ENCODE measurements at places on chromosomes 11 and 22. TPM values are rescaled to one million over a fixed set of nuclear protein-coding genes. Genes with fewer than 3 reads are reported as not detected.
A peak's percentile ranks its signal among the peaks of the same experiment; 100 is the strongest.

GRCh38 chr22:48711031-48711431 is 1116.6 kb downstream of the BRD1 start:
- H3K4me1 ChIP-seq: no peaks in the 10 kb centered on the region
- H3K4me3 ChIP-seq: no peak overlapping the region
- DNase-seq: no peak
- no peak overlapping the region for H3K27ac ChIP-seq
- no peaks in the 10 kb centered on the region for H3K27me3 ChIP-seq
- H3K36me3 ChIP-seq: no peaks in the 10 kb centered on the region

DNA sequence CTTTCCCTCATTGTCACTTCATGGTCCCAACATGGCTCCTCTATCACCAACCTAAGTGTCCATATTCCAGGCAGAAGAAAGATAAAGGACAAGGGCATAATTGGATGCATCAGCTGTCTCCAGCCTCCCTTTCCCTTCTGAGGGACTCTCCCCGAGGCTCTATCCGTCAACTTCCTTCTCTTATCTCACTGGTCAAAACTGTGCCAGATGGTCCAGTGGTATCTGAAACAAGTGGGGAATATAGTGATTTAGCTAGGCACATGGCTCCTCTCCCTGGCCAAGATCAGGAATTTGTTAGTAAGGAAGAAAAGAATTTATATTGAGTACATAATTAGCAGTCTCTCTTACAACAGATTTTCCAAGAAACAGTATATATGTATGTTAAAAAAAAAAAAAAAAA is 12.6 kb upstream of the SPON1 start:
- no peak overlapping the region for H3K27ac ChIP-seq
- DNase-seq: no peak
- no peaks in the 10 kb centered on the region for H3K4me1 ChIP-seq
- H3K27me3 ChIP-seq: no peaks in the 10 kb centered on the region

DNA sequence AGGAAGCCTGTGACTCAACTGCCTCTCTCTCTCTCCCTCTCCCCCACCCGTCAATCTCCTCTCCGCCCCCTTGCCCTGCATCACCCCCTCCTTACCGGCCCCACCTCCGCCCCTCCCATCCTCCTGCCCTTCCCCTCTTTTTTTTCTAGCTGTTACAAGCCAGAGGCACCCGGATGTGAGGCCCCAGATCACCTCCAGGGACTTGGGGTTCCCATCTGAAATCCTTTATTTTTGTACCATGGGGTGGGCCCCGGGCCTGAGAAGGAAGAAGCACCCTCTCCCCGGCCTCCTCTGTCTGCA is 10.8 kb downstream of the KCTD17 start:
- H3K4me1 ChIP-seq: no peaks in the 10 kb centered on the region
- no peaks in the 10 kb centered on the region for H3K27me3 ChIP-seq
- DNase-seq: no peak
- H3K36me3 ChIP-seq: no peaks in the 10 kb centered on the region
- no peak overlapping the region for H3K27ac ChIP-seq
- H3K4me3 ChIP-seq: no peak overlapping the region

DNA sequence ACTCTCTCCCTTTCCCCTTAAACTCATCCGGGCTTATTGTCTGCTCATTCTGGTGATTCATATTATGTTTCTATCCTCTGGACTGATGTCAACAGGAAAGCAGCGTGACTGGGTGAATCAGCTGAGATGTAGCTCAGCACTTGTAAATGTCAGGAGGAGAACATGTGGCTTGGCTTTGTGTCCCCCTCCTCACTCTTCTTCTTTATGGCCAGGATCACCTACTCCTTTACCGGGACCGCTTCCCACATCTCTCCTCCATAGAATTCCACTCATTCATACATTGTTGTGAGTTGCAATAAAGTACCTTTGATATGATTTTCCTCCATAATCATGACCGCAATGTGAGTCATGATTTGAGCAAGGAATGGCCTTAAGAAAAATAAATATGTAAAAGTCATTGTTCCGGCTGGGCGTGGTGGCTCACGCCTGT is 15.8 kb upstream of the SYN3 start:
- no peaks in the 10 kb centered on the region for H3K27me3 ChIP-seq
- no peak for DNase-seq
- no peaks in the 10 kb centered on the region for H3K4me1 ChIP-seq
- no peak overlapping the region for H3K27ac ChIP-seq

Gene THY1
- total RNA-seq: 3.3 TPM

- peaks cover 2% of the 10 kb centered on the region for H3K4me1 ChIP-seq
- no peak for DNase-seq
- H3K36me3 ChIP-seq: no peaks in the 10 kb centered on the region
- H3K27ac ChIP-seq: peak overlapping the region; percentile 26
- H3K4me3 ChIP-seq: no peak overlapping the region
Measured at GRCh38 chr11:114251815-114252337, 44.3 kb upstream of the NNMT start.

GRCh38 chr22:23177197-23177596 is 3.1 kb upstream of the BCR start:
- H3K4me1 ChIP-seq: peaks cover 10% of the 10 kb centered on the region
- DNase-seq: no peak
- H3K27me3 ChIP-seq: no peaks in the 10 kb centered on the region
- H3K27ac ChIP-seq: no peak overlapping the region

- H3K27ac ChIP-seq: no peak overlapping the region
- no peaks in the 10 kb centered on the region for H3K27me3 ChIP-seq
- no peak overlapping the region for H3K4me3 ChIP-seq
- peaks cover 4% of the 10 kb centered on the region for H3K36me3 ChIP-seq
Measured at GRCh38 chr11:77687088-77687487, 49.5 kb upstream of the CLNS1A start.

Gene CBL
- total RNA-seq: 9.8 TPM

GRCh38 chr11:47553406-47553743 is 443 bp upstream of the CELF1 start:
- no peak for DNase-seq
- H3K4me3 ChIP-seq: peak overlapping the region; percentile 98
- H3K4me1 ChIP-seq: no peaks in the 10 kb centered on the region
- H3K27ac ChIP-seq: peak overlapping the region; percentile 93
- H3K27me3 ChIP-seq: no peaks in the 10 kb centered on the region

DNA sequence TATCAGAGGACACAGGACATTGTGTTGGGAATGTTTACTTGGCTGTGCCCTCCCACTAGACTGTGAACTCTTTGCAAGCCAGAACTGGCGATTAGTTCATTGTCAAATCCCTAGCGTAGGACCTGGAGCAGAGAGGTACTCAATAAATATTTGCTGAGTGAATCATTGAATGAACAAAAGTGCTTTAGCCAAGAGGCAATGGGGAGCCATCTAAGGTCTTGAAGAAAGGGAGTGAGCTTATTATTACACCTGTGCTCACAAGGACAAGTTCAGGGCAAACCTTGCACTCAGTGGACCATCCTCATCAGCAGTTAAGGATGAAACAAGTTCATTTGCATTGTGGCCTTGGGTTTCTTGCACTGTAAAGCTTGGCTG is 1.1 kb upstream of the RASSF10 start:
- no peaks in the 10 kb centered on the region for H3K4me1 ChIP-seq
- peak overlapping the region; percentile 21 for H3K27ac ChIP-seq
- H3K27me3 ChIP-seq: peaks cover 13% of the 10 kb centered on the region
- no peak overlapping the region for H3K4me3 ChIP-seq
- H3K36me3 ChIP-seq: no peaks in the 10 kb centered on the region

DNA sequence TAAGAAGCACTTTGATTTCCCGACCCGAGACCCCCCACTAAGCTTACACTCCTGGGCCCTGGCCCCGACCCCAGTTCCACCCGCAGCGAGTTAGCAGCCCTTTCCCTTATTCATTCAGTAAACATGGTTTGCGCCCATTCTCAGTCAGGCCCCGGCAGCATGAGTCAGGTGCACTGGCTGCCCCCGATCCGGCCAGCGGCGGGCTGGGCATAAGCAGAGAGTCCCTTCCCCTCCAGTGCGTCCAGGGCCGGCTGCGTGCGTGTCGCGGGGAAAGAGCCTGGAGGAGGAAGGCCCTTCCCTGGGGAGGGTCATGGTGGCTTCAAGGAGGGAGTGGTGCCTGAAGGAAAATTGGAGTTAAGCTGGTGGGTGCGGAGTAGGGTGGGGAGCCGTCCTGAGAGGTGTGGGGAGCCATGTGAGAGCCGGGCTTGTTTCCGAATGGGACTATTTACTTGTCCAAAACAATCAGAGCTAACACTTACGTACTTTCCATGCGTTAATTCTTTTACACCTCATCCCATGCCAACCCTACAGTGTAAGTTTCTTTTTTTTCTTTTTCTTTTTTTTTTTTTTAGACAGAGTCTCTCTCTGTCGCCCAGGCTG is 657 bp downstream of the IGHMBP2 start:
- H3K36me3 ChIP-seq: no peaks in the 10 kb centered on the region
- no peaks in the 10 kb centered on the region for H3K4me1 ChIP-seq

Gene UEVLD
- total RNA-seq: 28.1 TPM

- no peaks in the 10 kb centered on the region for H3K4me1 ChIP-seq
- no peak overlapping the region for H3K4me3 ChIP-seq
- H3K27ac ChIP-seq: no peak overlapping the region
- no peak for DNase-seq
- H3K36me3 ChIP-seq: no peaks in the 10 kb centered on the region
Measured at GRCh38 chr11:39205236-39205995, 2254.0 kb downstream of the LRRC4C start.

GRCh38 chr22:50730013-50730891 is 7.8 kb upstream of the ACR start:
- DNase-seq: no peak
- H3K36me3 ChIP-seq: no peaks in the 10 kb centered on the region
- H3K4me3 ChIP-seq: no peak overlapping the region

- no peak overlapping the region for H3K27ac ChIP-seq
- H3K4me1 ChIP-seq: no peaks in the 10 kb centered on the region
Measured at GRCh38 chr22:35660291-35661127, 12.3 kb downstream of the APOL6 start.

Gene ASRGL1
- total RNA-seq: 93.0 TPM
